ENCODE measurements at places on chromosomes 7 and 10.

DNA sequence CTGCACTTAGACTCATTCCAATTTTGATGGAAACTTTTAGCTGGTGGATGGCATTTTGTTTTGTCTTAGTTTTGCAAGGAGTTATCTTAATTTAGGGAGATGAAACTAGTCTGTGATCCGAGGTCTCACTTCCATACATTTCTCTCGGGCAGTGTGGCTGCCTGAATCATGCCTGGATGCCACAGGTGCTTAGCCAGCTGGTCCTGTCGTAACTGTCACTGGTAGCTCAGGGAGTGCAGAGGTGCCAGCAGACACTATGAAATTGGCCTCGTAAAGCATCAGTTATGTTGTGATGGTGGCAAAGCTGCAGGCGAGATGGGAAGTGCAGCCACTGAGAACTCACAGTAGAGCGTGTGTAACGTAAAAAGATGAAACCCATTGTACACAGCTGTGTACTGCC is 74.9 kb downstream of the EGFR start:
- DNase-seq: no peak

DNA sequence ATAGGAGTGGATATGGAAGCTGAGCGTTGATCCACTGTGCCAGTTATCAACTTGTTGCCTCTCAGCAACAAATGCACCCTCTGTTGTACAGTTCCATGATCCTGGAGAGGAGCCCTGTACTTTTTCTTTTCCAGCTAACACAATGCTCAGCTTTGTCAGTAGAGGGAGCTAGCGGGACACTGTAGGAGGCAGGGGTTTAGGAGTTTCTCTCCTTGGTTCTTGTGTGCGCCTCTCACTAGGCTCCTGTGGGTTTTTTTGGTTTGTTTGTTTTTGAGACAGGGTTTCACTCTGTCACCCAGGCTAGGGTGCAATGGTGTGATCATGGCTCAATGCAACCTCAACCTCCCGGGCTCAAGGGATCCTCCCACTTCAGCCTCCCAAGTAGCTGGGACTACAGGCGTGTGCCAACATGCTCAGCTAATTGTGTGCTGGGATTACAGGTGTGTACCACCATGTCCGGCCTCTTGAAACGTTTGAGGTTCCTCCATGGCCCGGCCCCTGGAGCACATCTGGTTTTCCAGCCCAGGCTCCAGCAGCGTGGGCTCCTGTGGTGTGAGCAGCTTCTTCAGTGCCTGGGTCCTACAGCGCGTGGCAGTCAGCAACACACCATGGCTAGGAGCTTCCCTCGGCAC is 12.0 kb upstream of the MARVELD1 start:
- DNase-seq: no peak

DNA sequence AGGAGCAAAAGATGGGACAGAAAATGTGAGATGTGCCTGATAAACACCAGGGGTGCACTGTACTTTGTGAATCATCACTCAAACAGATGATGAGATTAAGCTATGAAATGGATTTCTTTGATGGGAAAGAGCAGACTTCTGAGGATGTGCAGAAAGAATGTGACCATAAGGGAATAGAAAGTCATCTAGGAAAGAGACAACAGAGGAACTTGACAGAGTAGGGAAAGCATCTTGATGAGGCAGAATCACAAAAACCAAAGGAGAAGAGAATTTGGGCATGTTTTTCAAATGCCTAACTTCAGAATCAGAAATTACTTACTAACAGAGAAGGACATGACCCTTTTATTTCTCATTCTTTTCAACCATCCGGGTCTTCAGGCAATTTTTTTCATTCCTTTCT is 82.4 kb upstream of the LRRTM3 start:
- DNase-seq: no peak

DNA sequence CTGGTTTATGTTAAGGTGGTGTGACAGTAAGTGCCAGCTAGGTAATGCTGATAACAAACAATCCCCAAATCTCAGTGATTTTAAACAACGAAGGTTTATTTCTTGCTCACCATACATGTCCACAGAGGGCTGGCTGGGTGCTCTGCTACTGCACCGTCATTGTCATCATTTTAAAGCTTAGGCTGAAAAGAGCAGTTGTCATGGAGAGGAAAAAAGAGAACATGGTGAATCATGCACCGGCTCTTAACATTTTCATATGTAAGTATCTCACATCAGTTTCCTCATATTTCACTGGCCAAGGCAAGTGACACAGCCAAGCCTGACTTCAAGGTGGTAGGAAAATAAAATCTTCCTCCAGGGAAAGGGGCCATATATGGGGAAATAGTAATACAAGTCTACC is 746.9 kb downstream of the SORCS3 start:
- DNase-seq: no peak

DNA sequence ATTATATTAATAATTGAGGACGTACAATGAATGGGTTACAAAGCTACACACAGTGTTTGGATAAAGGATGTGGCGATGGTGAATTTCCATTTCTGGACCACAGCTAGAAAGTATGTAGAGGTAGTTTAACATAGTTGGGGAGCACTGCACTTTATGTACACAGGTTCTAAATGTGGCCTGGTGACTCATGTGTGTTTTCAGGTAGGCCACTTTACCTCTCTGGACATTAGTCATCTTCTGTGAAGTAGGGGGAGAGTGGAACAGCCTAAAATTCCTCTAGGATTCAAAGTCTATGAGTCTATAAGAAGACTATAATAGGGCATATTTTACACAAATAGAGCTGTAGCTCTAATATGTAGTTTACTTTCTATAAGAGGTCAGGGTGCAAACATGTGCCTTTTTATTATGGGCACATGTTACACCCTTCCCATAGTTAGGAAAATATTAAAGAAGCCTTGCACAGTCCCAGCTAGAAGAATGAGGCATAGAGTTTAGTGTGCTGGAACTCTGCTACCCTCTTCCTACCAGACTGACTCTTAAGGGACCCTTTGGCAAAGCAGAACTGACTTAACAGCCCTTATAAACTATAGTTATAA is 594.9 kb downstream of the LRMDA start:
- DNase-seq: no peak
